PC-3 (cell line): ENCODE measurements at places on chromosomes 5 and 9.

- 0 out of 2 replicates have a peak, but pooled peaks cover 5% of the 10 kb centered on the region for H3K36me3 ChIP-seq
- DNase-seq, result no peak
- H3K4me3 ChIP-seq, result no peak overlapping the region
- H3K27me3 ChIP-seq, result no peaks in the 10 kb centered on the region
- peaks cover 19% of the 10 kb centered on the region for H3K4me1 ChIP-seq
- no peak overlapping the region for H3K27ac ChIP-seq
These were observed 41.6 kb downstream of the FOCAD start for GRCh38 chr9:20725675-20726074.

GRCh38 chr9:127960410-127961154 lies 20.2 kb downstream of the EEIG1 start:
- H3K27ac ChIP-seq, result no peak overlapping the region
- H3K4me3 ChIP-seq, result no peak overlapping the region
- H3K27me3 ChIP-seq, result no peaks in the 10 kb centered on the region
- peaks cover 13% of the 10 kb centered on the region for H3K4me1 ChIP-seq
- no peak for DNase-seq

GRCh38 chr5:16803831-16804230 lies 132.3 kb downstream of the MYO10 start:
- H3K4me1 ChIP-seq, result no peaks in the 10 kb centered on the region
- no peak overlapping the region for H3K27ac ChIP-seq
- no peak overlapping the region for H3K4me3 ChIP-seq
- H3K36me3 ChIP-seq, result no peaks in the 10 kb centered on the region

DNA sequence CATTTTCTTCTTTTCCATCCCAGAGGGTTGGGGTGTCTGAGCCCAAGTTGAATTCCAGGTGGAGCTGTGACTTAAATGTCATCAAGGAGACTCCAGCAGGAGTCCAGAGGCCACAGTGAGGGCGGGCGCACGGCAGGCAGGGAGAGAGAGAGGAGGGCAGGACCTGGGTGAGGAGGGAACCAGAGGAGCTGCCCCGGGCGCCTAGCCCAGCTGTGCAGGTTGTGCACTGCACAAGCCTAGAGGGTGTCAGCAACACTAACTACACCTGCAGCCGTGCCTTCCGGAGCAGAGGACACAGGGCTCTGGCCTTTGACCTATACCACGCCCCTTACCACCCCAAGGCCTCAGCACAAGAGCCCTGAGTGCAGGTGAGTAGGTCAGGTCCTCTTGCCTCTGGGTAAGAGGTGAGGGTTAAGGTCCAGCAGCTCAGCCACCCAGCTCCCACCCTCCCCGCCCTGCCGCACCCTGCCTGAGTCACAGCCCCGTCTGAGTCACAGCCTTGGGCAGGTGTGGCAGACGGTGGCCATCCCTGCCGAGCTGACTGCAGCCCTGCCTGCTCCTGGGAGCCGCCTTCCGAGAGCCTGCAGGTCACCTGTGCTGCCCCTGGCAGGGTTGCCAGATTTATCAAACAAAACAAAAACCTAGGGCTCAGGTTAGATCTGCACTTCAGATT lies 6.4 kb upstream of the AGPAT2 start:
- H3K4me1 ChIP-seq, result peaks cover 35% of the 10 kb centered on the region
- peak overlapping the region; percentile 58 for H3K4me3 ChIP-seq
- peak; percentile 89 for DNase-seq
- no peaks in the 10 kb centered on the region for H3K27me3 ChIP-seq
- H3K36me3 ChIP-seq, result no peaks in the 10 kb centered on the region

DNA sequence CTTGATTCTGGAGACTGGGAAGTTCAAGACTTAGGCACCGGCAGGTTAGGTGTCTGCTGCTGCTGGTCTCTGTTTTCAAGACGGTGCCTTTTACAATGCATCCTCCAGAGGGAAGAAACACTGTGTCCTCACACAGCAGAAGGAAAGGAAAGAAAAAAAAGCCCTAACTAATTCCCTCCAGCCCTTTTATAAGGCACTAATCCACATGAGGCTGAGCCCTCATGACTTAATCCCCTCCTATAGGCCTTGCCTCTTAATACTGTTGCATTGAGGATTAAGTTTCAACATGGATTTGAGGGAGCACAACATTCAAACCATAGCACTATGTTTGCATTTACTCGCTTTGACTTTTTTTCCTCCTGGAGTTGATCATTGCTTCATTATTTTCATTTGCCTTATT lies 585.9 kb downstream of the TLR4 start:
- DNase-seq, result no peak
- H3K27me3 ChIP-seq, result no peaks in the 10 kb centered on the region
- H3K27ac ChIP-seq, result no peak overlapping the region
- H3K36me3 ChIP-seq, result no peaks in the 10 kb centered on the region

DNA sequence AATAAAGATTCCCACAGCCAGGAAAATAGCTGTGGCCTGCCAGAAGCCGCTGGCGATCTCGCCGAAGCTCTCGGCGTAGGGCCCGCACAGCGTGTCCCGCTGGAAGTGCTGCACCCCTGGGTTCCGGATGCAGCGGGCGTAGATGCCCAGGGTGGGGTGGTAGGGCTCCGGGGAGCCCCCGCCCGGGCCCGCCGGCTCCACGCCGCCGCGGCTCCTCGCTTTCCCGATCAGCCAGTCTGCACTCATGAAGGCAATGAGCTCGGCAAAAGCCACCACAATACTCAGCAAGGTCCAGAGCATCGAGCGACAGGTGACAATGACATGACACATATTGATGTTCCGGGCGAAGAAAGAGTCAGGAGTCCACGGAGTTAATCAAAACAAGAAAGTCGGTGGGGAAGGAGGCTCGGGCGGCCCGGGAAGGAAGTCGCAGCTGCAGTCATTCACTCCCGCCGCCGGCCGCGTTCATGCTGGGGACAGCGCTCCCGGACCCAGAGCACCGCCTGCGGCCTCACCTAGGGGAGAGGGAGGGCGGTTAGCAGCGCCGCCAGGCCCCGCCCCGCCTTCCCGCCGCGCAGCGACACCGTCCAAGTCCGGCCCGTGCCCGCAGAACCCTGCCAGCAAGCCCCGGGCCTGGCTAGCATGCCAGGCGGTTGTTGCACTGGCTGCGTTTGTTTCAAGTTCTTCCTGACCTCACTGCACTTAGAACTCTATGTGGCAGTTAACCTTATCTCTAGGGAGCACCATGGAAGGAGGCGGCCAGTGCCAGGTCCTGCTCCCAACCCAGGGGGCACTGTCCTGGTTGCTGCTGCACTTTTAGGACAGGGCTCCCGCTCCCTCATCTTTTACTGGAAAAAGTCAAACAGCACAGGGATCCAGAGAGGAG lies 138.4 kb downstream of the LHFPL2 start:
- peaks cover 72% of the 10 kb centered on the region for H3K4me1 ChIP-seq
- peak; percentile 55 for DNase-seq
- H3K27me3 ChIP-seq, result no peaks in the 10 kb centered on the region
- H3K4me3 ChIP-seq, result peak overlapping the region; percentile 65

DNA sequence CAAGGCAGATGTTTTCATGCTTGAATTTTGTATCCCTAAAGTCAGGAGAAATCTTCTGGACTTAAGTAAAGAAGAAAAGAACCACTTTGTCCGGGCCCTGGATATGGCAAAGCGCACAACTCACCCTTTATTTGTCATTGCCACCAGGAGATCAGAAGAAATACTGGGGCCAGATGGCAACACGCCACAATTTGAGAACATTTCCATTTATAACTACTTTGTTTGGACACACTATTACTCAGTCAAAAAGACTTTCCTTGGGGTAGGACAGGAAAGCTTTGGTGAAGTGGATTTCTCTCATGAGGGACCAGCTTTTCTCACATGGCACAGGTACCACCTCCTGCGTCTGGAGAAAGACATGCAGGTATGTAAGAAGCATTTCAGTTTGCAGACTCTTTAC lies 2.3 kb downstream of the TYRP1 start:
- no peak overlapping the region for H3K27ac ChIP-seq
- H3K27me3 ChIP-seq, result no peaks in the 10 kb centered on the region
- DNase-seq, result no peak
- H3K4me3 ChIP-seq, result no peak overlapping the region
- H3K36me3 ChIP-seq, result no peaks in the 10 kb centered on the region

DNA sequence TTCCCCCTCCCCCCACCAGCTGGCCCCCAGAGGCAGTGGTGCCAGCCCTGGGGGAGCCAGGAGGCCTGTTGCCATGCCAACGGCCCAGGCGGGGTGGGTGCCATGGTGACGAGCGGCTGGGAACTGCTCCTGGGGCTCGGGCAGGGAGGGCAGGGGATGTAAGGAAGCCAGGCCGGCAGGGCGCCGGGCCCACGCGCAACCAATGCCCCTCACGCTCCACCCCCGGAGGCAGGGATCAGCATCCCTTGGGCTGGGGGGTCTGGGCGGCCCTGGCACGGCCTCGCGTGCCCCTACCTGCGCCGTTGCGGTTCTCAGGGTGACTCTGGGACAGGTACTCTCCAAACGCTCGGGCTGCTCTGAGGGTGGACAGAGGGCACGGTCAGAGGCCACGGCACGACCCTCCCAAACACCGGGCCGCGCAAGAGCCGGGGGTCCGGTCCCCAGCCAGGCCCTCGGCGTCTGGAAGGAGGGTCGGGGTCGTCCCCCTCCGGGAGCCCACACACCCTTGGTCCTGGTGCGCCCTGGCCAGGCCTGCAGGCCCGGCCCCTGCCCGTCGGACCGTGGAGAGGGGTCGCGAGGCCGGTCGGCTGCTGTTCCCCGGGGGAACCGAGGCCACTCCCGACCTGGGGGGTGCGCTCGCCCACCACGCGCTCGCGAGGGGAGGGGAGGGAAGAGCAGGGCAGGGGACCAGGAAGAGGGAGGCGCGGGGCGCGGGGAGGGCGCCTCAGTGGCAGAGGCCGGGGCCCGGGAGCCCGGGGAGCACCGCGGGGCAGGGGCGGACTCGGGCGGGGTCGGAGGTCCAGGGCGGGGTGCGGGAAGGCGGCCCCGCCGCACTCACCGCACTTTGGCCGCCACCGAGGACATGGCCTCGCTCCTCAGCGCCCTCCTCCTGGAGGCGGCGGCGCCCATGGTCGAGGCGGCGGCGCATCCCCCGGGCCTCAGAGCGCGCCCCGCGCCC lies 661 bp downstream of the NSMF start:
- peak overlapping the region; percentile 82 for H3K4me3 ChIP-seq
- no peaks in the 10 kb centered on the region for H3K27me3 ChIP-seq
- no peak overlapping the region for H3K27ac ChIP-seq
- no peaks in the 10 kb centered on the region for H3K36me3 ChIP-seq
- peaks cover 4% of the 10 kb centered on the region; the same call in 1 of the 2 replicates for H3K4me1 ChIP-seq
- DNase-seq, result no peak

DNA sequence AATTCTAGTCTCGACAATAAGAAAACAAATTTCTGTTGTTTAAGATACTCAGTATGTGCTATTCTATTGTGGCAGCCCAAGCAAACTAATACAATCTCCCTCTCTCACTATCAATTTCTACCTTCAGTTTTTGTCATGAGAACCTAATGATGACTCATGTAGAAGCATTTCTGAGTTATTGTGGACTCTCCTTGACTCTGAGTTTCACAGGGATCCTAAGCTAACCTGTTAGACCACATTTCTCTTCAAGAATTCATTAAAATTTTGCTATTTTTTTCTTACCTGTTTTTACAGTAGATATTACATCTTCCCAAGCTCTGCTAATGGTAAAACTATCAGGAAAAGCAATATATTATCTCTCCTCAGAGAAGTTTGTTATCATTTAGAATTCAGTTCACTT lies 599.1 kb upstream of the TYRP1 start:
- no peak overlapping the region for H3K27ac ChIP-seq
- peak; percentile 6 for DNase-seq
- H3K4me1 ChIP-seq, result no peaks in the 10 kb centered on the region
- H3K4me3 ChIP-seq, result no peak overlapping the region

GRCh38 chr5:132859889-132860437 lies 6.3 kb downstream of the GDF9 start:
- no peak for DNase-seq
- no peak overlapping the region for H3K4me3 ChIP-seq
- no peak overlapping the region for H3K27ac ChIP-seq
- no peaks in the 10 kb centered on the region for H3K36me3 ChIP-seq
- no peaks in the 10 kb centered on the region for H3K27me3 ChIP-seq

- H3K27me3 ChIP-seq, result peaks cover 42% of the 10 kb centered on the region
- no peak for DNase-seq
- no peaks in the 10 kb centered on the region for H3K36me3 ChIP-seq
- no peak overlapping the region for H3K27ac ChIP-seq
- H3K4me3 ChIP-seq, result no peak overlapping the region
These were observed 150.9 kb upstream of the SPEF2 start for GRCh38 chr5:35466746-35467145.

DNA sequence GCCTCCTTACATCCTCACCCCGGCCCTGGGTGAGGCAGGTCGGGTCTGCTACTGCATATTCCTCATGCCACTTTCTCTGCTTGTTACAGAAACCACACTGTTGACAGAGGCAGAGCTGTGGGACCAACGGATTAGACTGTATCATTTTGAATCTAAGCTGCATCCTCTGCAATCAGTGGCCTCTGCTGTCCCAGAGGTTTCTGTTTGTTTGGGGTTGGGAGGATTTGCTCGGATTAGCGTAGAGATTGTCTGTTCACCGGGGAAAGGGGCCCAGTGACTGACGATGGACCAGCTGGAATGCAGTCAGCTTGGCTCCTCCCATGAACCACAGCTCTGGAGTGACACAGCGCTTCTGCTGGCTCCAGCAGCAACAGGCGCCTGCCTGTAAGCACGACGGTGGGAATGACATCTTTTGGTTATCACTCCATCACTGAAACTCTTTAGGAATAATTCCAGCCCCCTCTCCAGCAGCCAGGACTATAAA lies 37.3 kb upstream of the ADRA1B start:
- no peak for DNase-seq
- no peaks in the 10 kb centered on the region for H3K27me3 ChIP-seq
- H3K36me3 ChIP-seq, result no peaks in the 10 kb centered on the region
- peaks cover 7% of the 10 kb centered on the region for H3K4me1 ChIP-seq
- H3K4me3 ChIP-seq, result no peak overlapping the region

GRCh38 chr5:75558981-75559632 lies 47.4 kb downstream of the POLK start:
- no peaks in the 10 kb centered on the region for H3K27me3 ChIP-seq
- peaks cover 6% of the 10 kb centered on the region for H3K36me3 ChIP-seq
- DNase-seq, result no peak
- H3K4me1 ChIP-seq, result no peaks in the 10 kb centered on the region
- H3K4me3 ChIP-seq, result no peak overlapping the region

DNA sequence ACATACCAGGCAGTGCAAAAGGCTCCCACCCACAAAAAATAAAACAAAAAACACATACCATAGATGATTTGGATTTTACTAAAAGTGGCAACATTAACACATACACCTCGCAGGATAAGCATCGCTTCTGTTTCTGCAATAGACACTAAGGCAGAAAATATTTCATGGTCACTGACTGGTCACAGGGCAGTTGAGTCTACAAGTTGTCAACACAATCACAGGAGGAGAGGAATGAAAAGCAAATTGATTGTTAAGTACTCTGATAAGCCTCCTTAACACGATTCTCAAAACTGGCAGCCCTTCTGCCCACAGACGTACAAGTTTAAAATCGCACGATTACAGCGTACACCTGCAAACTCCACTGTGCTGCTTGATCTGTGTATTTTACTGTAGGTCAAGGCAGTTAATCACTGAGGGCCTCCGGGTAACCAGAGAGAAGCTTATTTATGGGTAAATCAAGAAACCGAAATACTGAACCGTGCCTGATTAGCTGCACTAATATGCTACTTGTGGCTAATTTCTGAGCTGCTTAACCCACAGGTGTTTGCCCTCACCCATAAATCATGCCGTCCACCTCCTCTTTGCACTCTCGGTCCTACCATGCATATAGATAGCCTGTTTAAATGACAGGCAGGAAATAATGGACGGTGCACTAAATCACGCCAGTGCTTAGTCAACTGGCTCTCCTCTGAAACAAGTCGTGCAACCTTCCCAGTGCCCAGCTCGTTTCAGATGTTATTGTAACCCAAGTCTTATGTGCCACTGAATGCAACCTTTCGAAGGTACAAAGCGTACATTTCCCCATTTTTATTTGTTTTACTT lies 659.4 kb upstream of the ADAMTS16 start:
- DNase-seq, result no peak
- no peaks in the 10 kb centered on the region for H3K4me1 ChIP-seq
- no peak overlapping the region for H3K27ac ChIP-seq
- no peaks in the 10 kb centered on the region for H3K36me3 ChIP-seq
- H3K4me3 ChIP-seq, result no peak overlapping the region
